Muscle of leg (tissue), 16 donors: ENCODE measurements at places on chromosomes 3 and 15. TPM values are rescaled to one million over a fixed set of nuclear protein-coding genes. Genes with fewer than 3 reads are reported as not detected.

Gene IL20RB
- 0.66 TPM for polyA plus RNA-seq

Gene CLSTN2
- polyA plus RNA-seq: 3.3 TPM

DNA sequence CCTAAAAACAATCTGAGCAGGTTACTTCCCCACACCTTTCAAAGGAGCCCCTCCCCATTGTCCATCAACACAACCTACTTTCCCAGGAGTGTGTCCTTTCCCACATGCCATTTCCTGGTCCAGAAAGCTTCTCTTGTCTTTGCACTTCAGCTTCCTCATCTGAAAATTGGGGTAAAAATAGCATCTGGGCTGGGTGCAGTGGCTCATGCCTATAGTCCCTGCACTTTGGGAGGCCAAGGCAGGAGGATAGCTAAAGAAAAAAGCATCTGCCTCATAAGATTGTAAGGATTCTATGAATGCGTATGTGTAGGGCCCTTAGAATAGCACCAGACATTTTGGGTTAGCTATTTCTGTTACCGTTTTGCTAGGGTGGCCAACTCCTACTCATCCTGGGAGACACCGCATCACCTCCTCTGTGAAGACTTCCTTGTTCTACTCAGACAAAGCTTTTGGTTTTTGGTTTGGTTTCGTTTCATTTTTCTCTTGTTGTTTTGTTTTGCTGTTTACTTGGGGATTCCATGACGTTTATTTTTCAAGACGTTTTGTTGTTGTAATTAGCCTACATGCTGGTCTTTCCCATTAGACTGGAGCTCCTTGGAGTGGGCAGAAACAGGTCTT, 224.4 kb upstream of the TLE3 start:
- no peak for DNase-seq

DNA sequence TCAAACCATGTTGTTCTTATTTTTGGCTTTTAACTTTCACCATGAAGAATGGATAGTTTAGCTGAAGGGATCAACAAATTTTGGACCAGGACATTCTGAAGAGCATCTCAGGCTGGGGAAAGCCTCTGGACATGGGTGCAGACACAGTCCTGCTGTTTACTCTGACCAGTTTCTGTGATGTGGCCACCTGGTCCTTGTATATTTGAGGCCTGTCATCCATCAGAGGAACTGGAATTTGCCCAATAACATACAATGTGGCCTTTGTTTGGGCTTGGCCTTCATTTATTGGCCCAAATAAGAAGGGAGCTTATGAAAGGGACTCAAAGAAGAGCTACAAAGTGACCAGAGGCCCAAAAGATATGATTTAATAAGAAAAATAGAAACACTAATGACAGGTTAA, 127.9 kb downstream of the MYRIP start:
- DNase-seq: no peak

GRCh38 chr3:31919528-31919927, 61.5 kb downstream of the OSBPL10 start:
- DNase-seq: no peak

DNA sequence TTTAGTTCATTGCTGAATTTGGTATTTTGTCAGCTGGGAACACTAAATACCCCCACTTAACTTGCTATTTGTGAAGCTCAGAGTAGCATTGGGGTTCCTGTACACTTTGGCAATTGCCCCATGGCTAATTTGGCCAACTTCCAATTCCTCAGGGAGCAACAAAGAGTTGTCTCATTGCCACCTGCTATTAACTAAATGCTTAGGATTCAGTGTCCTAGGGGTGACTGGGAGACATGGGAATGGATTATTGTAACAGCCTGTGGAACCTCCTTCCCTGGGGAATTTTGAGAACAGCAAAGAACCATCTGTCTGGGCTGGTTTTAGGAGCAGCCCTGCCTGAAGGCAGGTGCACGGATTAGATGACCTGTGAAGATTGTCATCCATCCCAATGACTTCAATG, 437.4 kb upstream of the TPRG1 start:
- DNase-seq: peak; percentile 80

Gene SAMD7
- not detected for polyA plus RNA-seq

- DNase-seq: no peak
Observed at GRCh38 chr3:180630371-180630770, 28.4 kb downstream of the TTC14 start.

DNA sequence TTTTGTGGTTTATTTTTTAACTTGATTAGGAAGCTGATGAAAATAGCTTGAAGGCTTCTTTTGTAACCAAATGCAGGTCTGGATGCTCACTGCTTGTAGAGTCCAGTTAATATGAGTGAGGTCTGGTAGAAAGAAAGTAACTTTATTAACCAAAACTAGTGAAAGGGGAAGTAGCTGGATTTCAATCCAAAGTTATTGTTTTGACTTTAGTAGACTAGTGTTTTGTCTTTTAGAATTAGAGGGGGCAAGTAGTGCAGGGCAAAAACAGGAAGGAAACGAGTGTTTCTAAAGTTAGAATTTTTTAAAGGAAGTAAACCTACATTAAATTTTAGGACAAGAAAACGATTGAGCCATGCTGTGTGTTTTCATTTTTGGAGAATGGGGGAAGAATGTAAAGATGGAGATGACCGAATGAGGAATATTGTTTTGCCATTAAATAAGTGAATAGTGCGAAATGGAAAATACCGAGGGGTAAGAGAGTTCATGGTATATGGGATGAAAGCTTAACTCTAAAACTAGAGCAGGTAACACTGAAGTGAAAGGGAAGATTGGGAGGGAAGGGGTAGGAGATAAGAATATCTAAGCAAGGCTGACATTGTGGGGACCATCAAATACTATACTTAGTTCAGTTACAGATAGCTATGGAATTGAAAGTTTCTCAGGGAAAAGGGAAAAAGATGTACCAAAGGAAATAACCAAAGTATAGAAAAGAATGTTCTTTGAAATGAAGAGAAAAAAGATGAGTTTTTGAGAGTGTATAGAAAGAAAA, 40.0 kb downstream of the USP3 start:
- DNase-seq: peak; percentile 28

Gene SHQ1
- polyA plus RNA-seq: 11.4 TPM

DNA sequence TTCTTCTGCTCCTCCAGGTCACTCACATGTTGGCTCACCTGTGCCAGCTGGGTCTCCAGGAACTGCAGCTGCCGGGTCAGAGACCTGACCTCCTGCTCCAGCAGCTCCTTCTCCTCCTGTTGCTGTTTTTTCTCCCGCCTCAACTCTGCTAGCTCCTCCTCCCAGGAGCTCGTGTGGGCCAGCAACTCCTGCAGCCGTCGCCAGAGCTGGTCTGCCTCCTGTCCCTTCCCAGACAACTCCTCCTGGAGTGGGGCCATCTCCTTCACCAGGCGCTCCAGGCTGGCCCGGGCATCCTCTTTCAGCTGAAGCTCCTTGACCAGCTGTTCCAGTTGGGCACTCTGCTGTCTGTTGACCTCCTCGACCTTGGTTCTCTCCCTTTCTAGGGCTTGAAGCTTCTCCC, 24.5 kb downstream of the CXCR6 start:
- DNase-seq: no peak

- peak; percentile 97 for DNase-seq
Observed at GRCh38 chr3:49028673-49029562, at the start of gene IMPDH2. Gene IMPDH2, minus strand, starts transcription at chr3:49029398. Its CDS starts 48 bp downstream, at chr3:49029350.

DNA sequence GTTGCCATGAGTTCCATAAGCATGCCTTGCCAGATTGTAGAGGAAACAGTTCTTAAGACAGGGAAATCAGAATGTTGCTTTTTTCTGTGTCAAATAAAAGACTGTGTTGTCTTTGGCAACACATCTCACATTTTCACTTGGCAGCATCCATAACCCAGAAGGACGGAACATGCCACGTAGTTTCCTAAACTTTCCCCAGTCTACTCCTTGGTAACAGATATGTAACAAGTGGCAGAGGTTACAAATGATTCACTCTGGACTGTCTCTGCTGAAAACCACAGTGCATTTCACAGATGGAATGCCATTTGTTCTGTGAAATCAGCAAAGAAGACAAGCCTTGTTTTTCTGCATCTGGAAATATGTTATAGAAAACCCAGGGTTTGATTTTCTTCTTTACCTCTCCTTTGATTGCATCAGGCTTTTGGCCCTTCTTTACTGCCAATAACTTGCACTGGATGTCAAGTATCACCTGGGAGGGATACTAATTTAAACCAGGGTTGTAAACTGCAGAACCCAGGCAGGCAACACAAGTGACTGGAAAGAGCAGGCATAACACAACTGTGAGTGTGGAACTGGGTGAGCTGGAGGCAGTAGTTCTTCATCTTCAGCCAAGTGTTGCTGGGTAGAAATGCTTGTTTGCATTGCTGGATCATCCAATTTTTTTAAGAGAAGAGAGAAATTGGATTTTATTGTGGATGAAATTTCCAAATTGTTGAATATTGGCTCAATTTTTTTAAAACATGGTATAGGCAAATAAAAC, 124.4 kb upstream of the FOXB1 start:
- DNase-seq: peak; percentile 15

DNA sequence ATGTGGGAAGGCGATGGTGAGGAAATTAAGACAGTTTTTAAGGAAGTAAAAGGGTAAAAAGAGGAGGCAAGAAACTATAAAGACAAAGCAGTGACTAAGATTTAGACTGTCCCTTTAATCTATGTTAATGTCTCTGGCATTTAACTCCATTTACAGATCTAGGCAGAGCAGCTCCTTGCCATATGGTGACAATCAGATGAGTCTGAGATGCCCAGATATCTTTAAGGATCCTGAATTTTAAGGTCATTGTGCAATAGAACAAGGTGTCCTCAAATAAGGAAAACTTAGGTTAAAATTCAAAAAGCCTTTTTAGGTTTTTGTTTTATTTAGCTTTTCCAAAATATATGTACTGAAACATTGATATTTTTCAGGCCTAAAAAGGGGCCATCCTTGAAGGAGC, 24.1 kb downstream of the RASGRP1 start:
- no peak for DNase-seq

DNA sequence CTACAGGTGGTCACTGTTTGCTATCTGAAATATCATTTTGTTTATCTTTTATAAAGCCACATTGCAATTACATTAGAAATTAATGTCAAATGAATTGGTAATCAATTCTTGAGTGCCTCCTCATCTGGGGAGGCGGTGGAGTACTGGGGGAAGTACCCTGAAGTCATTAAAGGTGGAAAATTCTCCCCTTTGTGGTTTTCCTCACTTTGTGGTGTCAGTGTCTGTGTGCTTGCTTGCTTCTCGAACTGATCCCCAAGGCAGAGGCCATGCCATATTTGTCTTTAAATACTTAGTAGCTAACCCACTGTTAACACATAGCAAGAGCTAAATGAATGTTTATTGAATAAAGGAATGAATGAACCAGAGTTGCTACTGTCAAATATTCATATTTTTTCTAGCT, 40.5 kb upstream of the CCK start:
- DNase-seq: no peak

GRCh38 chr15:65249641-65250040, 37.0 kb downstream of the PARP16 start:
- peak; percentile 45 for DNase-seq

DNA sequence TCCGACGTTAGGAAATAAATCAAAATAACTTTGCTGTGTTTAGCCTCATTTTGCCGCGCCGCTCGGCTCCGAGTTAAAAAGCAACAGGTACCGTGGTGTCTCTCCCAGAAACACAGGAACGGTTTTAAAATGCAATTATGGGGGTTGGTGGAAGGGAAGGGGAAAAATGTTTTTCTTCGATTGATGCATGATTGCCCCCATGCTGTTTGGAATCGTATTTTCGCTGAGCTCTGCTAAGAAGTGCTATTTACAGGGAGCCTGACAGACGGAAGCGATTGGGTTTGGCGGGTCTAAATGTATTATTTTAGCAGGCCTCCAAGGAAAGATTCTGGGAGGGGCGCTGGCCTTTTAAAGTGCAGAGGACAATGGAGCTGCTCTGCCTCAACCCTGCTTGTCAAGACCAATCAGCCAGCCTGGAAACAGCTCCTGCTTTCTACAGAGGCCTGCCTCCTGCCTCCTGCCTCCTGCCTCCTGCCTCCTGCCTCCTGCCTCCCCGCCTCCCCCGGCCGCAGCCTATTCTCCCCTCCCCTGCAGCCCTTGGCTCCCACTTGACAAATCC, 156.7 kb upstream of the TLE3 start:
- DNase-seq: peak; percentile 86

DNA sequence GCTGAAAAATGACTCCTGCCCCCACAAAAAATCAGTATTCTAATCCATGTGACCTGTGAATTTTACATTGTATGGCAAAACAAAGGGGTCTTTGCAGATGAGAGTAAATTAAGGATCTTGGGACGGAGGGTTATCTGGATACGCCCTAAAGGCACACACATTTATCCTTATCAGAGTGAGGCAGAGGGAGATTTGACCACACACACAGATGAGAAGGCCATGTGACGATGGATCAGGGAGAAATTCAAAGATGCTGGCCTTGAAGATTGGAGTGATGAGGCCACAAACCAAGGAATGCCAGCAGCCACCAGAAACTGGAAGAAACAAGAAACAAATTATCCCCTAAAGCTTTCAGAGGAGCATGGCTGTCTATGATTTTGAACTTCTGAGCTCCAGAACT, 288.5 kb downstream of the XXYLT1 start:
- no peak for DNase-seq

DNA sequence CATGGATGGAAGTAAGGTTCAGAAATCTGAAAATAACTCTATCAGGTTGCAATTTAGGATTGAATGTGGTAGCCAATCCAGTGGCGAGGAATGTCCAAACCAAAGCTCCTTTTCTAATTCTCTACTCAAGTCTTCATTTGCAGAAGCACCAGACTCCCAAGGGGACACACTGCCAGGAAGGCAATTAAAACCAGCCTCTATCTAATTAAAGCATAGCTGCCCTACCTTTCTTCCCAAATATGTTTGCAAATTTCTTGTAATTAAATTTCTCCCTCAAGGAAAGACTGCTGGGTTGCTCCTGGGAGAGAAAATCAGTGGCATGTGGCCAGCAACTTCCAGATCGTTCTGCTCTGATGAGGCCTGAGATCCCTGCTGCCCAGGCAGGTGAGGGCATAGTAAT, 153.4 kb upstream of the MCTP2 start:
- no peak for DNase-seq

DNA sequence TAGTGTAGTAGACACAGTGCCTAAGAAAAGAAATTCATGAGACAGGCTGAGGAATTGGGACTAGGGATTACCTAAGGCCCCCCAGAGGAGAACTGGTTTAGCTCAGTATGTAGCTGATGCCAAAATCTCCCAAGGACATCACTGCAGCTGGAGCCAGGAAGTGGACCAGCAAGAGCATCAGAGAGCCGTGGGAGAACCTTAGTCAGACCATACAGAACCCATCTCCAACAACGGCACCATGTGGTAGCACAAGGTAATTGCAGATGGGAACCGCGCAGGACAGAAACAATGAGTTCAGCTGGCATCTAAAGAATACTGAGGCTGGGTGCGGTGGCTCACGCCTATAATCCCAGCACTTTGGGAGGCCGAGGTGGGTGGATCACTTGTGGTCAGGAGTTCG, 81.7 kb downstream of the WNT5A start:
- no peak for DNase-seq

GRCh38 chr3:174873832-174874657, 14.9 kb downstream of the NAALADL2 start:
- DNase-seq: no peak

Gene CACNA2D2
- 6.1 TPM for polyA plus RNA-seq

GRCh38 chr3:99394831-99395778, 243.3 kb upstream of the COL8A1 start:
- no peak for DNase-seq

GRCh38 chr15:96160269-96160668, 170.2 kb upstream of the NR2F2 start:
- peak; percentile 92 for DNase-seq

Gene FSIP1
- 0.17 TPM for polyA plus RNA-seq

Gene NCK1
- 26.7 TPM for polyA plus RNA-seq
